Astrocyte (in vitro differentiated cells and primary cell): ENCODE measurements at places on chromosomes 7 and 10. TPM values are rescaled to one million over a fixed set of nuclear protein-coding genes. Genes with fewer than 3 reads are reported as not detected.

GRCh38 chr7:55733241-55734140 is 129.1 kb downstream of the SEPTIN14 start:
- H3K4me3 ChIP-seq, result no peak overlapping the region
- peak; percentile 73 for DNase-seq
- H3K36me3 ChIP-seq, result no peaks in the 10 kb centered on the region
- H3K4me1 ChIP-seq, result no peaks in the 10 kb centered on the region

DNA sequence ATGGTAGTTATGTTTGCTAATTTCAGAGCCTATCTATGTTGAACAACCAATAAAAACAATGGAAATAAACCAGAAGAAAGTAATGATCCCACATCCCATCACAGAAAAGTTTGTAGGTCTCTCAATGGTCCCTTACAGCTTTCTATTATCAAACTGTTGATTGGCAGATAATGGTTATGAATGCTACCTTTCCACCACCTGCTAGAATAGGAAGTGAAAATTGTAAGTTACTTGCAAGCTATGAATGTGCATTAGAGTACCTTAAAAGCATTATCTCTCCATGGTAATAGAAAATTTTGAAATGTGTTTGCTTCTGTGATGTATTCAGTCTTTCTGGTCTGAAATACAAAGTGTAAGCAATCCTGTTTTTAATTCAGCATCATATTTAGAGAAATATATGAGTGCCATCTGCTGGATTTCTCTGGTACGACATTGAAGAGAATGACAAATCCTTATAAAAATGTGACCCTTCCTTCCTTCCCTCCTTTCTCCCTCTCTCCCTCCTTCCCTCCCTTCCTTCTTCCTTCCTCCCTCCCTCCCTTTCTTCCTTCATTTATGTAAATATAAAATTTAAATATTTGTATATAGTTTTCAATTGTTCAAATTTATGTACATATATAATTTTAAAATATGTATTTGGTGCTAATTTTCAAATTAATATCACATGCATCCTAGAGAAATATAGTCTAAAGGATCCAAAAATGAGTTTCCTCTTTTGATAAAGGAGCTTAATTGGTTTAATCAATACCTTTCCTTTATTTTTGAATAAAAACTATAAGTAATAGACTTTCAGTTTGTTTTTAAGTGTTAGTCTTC is 41.4 kb upstream of the PNLIPRP3 start:
- no peak overlapping the region for H3K27ac ChIP-seq
- no peaks in the 10 kb centered on the region for H3K36me3 ChIP-seq
- peak; percentile 8 for DNase-seq
- H3K27me3 ChIP-seq, result no peaks in the 10 kb centered on the region
- no peak overlapping the region for H3K4me3 ChIP-seq

- H3K27ac ChIP-seq, result no peak overlapping the region
- peaks cover 6% of the 10 kb centered on the region for H3K4me1 ChIP-seq
- peaks cover 7% of the 10 kb centered on the region for H3K27me3 ChIP-seq
- no peak for DNase-seq
- H3K36me3 ChIP-seq, result no peaks in the 10 kb centered on the region
These were observed 19.6 kb upstream of the GSTK1 start for GRCh38 chr7:143243614-143244013.

The CALCR gene
- total RNA-seq, result 5.4 and 5.7 TPM in 2 replicates

DNA sequence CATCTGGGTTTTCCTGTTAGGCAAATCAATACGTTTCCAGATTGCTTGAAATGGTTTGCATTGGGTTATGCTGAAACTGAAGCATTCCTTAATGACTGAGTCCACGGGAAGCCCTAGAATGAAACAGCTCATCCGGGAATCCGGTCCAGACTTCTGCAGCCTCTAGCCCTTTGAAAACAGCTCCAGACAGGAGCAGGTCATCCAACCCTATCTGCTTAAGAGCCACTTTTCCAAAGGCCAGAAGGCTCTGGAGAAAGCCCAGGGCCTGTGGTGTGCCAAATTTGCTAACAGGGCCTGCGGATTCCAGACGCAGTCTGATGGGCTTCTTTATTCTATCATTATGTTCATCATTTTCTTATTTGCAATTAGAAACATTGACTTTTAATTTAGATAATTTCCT is 265.4 kb downstream of the SKIDA1 start:
- no peak overlapping the region for H3K4me3 ChIP-seq
- no peaks in the 10 kb centered on the region for H3K4me1 ChIP-seq
- H3K36me3 ChIP-seq, result no peaks in the 10 kb centered on the region
- DNase-seq, result no peak
- H3K27me3 ChIP-seq, result no peaks in the 10 kb centered on the region
- no peak overlapping the region for H3K27ac ChIP-seq

- DNase-seq, result peak; percentile 50
- peaks cover 3% of the 10 kb centered on the region for H3K4me1 ChIP-seq
- H3K4me3 ChIP-seq, result no peak overlapping the region
These were observed 123.6 kb downstream of the RNF216 start for GRCh38 chr7:5657901-5658300.

The WIPF3 gene
- 0.87 and 1.0 TPM in 2 replicates for total RNA-seq

GRCh38 chr10:80647173-80647833 is 109.6 kb downstream of the SH2D4B start:
- H3K4me3 ChIP-seq, result no peak overlapping the region
- H3K4me1 ChIP-seq, result no peaks in the 10 kb centered on the region
- H3K27ac ChIP-seq, result no peak overlapping the region
- no peaks in the 10 kb centered on the region for H3K27me3 ChIP-seq

DNA sequence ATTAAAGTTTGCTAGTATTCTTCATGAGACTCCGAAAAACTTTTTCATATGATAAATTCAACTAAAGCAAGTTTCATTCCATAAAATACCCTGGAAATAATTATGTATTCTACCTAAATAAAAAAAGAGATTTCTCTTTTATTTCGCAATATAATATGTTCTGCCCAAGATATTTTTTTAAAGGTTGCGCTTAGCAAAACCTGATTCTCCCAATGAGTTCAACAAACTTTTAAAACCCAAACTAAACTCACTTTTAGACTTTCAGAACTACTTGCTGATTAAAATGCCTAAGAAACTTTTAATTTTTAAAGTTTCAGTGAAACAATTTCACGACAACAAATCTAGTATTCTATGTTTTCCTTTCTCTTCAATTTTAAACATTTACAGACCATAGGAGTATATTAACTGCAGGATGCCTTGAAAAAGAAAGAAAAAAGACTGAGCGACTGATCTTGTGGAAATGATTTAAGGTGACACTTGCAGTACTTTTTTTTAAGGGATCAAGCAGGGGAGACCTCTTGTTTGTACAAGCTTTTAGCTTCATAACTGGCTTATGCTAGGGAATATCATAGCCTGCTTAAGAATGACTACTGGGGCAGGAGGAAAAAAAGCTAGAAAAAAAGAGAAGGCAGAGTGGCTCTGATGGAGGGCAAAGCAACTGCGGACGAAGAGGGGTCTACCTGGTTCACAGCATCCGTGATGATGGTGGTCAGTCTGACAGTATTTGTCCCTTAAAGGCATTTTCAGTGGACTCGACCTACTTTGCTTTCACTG is 1.5 kb downstream of the ZNF800 start:
- peak overlapping the region; percentile 94 for H3K4me3 ChIP-seq
- H3K36me3 ChIP-seq, result peaks cover 13% of the 10 kb centered on the region
- H3K27me3 ChIP-seq, result no peaks in the 10 kb centered on the region
- DNase-seq, result no peak
- peaks cover 10% of the 10 kb centered on the region for H3K4me1 ChIP-seq

DNA sequence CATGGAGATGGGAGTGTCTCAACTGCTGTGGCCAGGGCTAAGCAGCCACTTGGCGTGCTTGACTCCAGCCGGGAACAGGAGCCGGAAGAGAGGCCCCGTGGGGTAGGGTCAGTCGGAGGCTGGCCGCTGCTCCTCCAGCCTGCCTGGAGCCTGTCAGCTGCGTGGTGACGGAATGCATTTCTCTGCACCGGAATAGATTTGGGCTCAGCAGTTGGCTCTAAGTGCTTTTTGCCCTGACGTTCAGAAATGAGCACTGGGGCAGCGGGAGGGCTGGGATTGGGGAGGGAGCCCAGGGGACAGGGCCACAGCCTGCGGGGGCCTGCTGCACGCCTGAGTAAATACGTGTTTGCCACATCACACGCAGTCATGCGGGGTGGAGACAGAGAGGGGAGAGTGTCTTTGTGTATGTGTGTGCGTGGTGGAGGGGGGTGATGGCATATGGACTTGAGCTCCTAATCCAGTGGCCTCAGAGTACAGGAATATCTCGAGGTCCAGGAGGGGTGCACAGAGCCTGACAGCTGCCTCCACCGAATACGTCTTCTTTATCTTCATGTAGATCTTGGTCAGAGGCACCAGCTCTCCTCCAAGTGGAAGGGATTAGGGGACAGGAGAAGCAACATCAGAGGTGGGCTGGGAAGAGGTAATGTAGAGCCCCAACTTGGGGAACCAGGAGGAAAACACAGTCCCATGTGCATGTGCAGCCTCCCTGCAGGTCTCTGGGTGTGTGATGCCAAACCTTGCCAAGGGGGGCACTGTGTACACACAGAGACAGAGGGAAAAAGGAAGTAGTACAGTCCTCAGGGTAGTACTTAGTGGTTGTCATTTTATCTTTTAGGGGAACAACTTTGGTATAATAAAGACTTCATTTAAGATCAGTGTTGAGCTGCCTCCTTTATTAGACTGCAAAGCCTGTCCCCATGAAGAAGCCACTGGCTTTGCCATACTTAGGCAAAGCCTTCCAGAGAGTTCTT is 151.4 kb downstream of the CDH23 start:
- no peak overlapping the region for H3K27ac ChIP-seq
- DNase-seq, result peak; percentile 46
- H3K4me1 ChIP-seq, result peaks cover 8% of the 10 kb centered on the region
- H3K36me3 ChIP-seq, result no peaks in the 10 kb centered on the region
- peaks cover 19% of the 10 kb centered on the region for H3K27me3 ChIP-seq

GRCh38 chr7:33727315-33727714 is 178.0 kb upstream of the BMPER start:
- H3K27ac ChIP-seq, result no peak overlapping the region
- H3K27me3 ChIP-seq, result no peaks in the 10 kb centered on the region
- no peak for DNase-seq
- no peak overlapping the region for H3K4me3 ChIP-seq
- peaks cover 13% of the 10 kb centered on the region for H3K4me1 ChIP-seq

DNA sequence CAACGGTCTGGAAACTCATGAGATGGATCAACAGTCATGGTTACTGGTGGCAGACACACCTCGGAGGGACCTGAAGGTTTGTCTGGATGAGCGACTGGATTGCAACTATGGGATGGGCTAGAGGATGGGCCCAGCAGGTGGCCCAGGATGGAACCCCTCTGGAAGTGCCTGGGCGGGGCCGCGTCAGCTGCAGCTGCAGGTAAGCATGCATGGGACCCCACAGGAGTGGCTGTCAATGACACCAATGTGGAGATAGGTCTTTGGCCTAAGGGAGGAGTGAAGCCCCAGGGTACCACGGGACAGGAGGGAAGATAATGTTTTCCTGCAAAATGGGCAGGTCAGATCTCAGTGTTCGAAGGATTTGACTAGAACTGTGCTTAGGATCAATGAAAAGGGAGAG is 103.4 kb downstream of the LANCL2 start:
- H3K27ac ChIP-seq, result no peak overlapping the region
- peaks cover 12% of the 10 kb centered on the region for H3K36me3 ChIP-seq
- H3K4me1 ChIP-seq, result no peaks in the 10 kb centered on the region
- no peaks in the 10 kb centered on the region for H3K27me3 ChIP-seq
- no peak overlapping the region for H3K4me3 ChIP-seq
- DNase-seq, result no peak

The SFRP5 gene
- total RNA-seq, result 0.14 and 0.16 TPM in 2 replicates

DNA sequence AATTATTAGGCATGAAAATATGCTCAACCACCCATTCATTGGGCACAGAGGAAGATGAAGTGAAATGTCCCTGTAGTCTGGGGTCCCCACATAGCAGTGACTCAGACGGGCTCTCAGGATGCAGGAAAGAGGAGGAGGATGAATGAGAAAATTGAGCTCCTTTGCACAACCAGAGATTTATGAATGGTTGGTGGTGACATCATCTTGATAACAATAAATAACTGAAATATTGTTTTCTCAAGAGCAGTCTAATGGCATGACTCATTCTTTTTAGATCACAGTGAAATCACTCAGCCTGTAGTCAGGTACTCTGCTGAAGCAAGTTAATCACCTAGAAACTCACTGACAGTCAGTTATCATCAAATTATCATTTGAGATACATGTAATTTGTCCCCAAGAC is 254.1 kb downstream of the RELN start:
- peaks cover 5% of the 10 kb centered on the region for H3K4me1 ChIP-seq
- H3K27me3 ChIP-seq, result no peaks in the 10 kb centered on the region
- no peaks in the 10 kb centered on the region for H3K36me3 ChIP-seq
- peak; percentile 71 for DNase-seq
- no peak overlapping the region for H3K4me3 ChIP-seq

DNA sequence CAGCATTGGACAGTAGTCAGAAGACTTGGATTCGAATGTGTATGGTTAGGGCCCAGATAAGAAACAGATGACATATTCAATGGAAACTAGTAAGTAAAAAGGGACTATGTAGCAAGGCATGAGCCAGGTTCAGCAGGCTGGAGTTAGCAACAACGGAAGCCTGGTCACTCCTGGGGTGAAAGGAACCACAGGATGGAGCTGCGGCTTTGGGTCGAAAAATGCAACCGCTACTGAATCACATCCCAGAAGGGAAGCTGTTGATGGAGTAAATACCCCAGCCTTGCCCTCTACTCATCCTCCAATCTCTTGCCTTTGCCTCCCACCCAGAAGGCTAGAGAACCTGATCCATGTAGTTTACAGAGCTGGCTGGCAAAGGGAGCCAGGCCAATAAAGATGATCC is 37.5 kb upstream of the EGR2 start:
- H3K4me3 ChIP-seq, result no peak overlapping the region
- H3K36me3 ChIP-seq, result no peaks in the 10 kb centered on the region
- peaks cover 11% of the 10 kb centered on the region for H3K27me3 ChIP-seq
- H3K4me1 ChIP-seq, result no peaks in the 10 kb centered on the region

- no peak for DNase-seq
- H3K36me3 ChIP-seq, result no peaks in the 10 kb centered on the region
- no peaks in the 10 kb centered on the region for H3K27me3 ChIP-seq
- peaks cover 8% of the 10 kb centered on the region for H3K4me1 ChIP-seq
These were observed 8.1 kb downstream of the CCDC6 start for GRCh38 chr10:59898125-59898835.

The PNLIPRP1 gene
- total RNA-seq, result not detected in 2 replicates

DNA sequence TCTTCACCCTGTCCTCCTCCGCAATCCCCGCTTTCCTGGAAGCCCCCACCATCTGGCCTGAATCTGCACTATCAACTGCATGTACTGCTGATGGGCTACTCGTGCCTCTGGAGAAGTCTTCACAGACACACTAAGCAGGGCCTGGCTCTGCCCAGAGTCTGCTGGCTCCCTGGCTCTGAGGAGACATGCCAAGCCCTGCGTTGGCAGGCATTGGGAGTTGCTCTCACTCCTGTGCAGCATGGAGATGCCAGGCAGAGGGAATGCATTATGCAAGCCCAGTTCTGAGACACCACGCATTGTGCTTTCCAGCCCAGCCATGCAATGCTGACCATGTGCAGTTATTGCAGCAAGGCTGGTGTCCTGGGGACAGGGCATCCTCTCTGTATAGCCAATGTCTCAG is 314.6 kb downstream of the CXCL12 start:
- no peak overlapping the region for H3K4me3 ChIP-seq
- no peaks in the 10 kb centered on the region for H3K27me3 ChIP-seq
- no peaks in the 10 kb centered on the region for H3K36me3 ChIP-seq
- DNase-seq, result no peak

The MRLN gene
- not detected in 2 replicates for total RNA-seq

- no peaks in the 10 kb centered on the region for H3K4me1 ChIP-seq
- H3K27ac ChIP-seq, result no peak overlapping the region
- no peaks in the 10 kb centered on the region for H3K36me3 ChIP-seq
- DNase-seq, result no peak
These were observed 148.8 kb upstream of the AGR3 start for GRCh38 chr7:17030559-17030958.

GRCh38 chr10:90318659-90319058 is 539.2 kb downstream of the HTR7 start:
- H3K36me3 ChIP-seq, result no peaks in the 10 kb centered on the region
- DNase-seq, result no peak
- H3K4me1 ChIP-seq, result peaks cover 22% of the 10 kb centered on the region
